ENCODE measurements at places on chromosomes 12 and 14.

GRCh38 chr14:54749180-54749579 is 153.4 kb downstream of the GCH1 start:
- no peak for DNase-seq

- no peak for DNase-seq
These were observed 106.5 kb downstream of the ZC3H14 start for GRCh38 chr14:88669346-88669745.

DNA sequence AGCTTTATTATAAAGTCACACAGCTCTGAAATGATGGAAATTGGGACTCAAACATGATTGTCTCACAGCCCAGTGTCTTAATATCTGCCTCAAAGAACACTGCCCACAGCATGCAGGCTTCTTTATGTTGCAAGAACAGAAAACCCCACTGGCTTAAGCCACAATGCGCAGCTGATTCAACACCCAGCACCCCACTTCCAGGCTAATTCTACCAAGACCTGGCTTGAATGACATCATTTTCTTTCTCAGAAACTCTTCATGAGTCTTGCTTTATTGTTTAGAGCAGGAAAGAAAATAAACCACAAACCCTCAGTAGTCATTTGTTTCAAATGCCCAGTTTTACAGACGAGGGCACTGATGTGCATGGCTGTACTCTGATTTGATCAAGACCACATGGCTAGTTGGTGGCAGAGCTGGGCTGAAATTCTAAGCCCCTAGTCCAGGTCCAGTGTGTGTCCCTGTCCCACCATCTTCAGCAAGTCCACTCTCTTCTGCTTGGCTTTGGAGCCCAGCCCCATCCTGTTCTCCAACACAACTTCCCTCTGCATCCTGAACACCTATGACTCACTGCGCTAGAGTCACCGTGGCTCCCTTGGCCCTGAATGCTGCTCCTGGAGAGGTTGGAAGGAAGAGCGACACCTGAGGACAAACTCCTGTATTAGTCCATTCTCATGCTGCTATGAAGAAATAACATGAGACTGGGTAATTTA is 50.3 kb upstream of the SRSF5 start:
- peak; percentile 86 for DNase-seq

- DNase-seq = no peak
These were observed 525.8 kb upstream of the FBXO33 start for GRCh38 chr14:39957987-39958386.

DNA sequence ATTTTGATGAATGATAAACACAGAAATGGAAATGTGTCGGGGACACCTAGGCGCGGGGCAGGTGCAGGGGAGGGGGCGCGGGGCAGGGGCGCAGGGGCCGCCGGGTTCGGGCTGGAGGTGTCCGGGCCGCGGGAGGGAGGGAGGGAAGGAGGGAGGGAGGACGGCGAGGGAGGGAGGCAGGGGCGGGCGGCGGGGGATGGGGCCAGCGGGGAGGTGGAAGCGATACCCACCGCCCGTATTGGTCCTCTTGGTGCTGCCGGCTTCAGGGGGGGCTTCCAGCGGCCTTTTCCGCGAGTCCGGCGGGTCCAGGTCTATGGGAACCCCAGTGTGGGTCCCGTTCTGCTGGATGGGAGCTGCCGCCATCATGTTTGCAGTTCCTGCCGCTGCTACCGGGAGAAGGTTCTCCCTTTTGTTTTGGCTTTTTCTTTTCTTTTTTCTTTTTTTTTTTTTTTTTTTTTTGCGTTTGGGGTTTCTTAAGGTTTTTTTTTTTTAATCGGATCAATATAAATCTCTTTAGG is 703 bp downstream of the NOVA1 start:
- no peak for DNase-seq

DNA sequence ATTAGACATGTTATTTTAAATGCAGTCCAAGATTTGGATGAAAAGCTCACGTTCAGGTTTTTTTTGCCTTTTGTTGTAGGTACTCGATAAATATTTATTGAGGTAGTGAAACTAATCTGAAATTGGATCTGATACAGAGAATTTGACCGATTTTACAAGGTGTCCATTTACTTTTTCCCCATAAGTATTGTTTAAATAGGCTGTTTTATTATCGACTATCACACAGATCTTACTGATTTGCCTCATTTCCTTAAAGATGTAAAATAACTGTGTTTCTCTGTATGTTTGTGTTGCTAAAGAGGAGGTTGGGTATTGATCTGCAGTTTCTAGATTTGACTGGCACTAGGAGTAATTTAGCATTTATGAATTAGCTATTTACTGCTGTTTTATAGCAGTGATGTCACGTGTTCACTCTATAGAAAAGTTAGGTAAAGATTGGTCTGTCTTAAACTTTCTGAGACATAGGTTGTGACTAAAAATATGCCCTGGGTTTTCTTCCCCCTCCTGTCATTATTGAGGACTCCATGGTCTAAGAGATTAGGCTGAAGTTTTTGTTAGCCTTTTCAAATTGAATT is 3.5 kb downstream of the RAP1B start:
- DNase-seq = no peak

GRCh38 chr12:19120795-19121194 is 8.7 kb upstream of the PLEKHA5 start:
- DNase-seq = peak; percentile 38

DNA sequence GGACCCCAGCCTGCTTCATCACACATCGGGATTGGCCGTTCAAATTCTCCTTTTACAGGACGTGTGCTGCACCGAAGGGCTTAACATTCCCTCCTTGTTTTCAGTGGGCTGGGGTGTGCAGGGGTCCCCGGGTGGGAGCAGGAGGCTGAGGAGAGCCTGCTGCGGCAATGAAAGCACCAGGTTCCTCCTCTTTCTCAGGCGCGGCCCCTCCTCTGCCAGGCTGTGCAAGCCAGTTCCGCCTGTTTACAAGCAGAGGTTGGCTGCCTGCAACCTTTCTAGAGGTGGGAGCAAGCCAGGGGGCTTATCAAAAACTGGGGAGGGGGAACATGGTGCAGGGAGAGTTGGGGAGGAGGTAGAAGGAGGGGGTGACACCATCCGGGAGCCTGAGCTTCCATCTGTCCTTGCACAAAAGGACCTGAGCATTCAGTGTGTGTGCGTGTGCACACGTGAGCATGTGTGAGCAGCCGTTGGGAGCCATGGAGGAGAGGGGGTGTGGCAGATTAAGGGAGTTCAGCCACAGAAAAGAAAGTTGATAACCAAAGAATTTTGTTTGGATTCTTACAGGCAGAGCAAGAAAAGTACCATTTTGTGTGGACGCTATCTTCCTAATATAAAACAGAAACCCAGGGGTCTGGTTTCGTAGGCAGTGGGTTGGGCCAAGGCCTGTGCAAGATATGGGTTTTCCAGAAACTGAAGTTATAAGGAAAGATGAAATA is 108.8 kb upstream of the RFLNA start:
- DNase-seq = no peak

DNA sequence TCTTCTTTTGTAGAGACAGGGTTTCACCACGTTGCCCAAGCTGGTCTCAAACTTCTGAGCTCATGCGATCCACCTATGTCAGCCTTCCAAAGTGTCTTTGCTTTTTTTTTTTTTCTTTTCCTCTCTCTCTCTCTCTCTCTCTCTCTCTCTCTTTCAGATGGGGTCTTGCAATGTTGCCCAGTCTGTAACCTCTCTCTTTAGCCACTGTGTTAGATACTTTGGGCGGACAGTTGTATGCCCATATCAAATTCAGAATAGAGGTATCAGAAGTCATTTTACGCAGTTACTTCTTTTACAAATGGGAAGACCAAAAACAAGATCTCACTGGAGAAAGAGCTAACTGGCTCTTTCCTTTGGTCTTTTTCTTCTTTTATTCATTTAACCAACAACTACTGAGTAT is 6.7 kb downstream of the HEBP1 start:
- DNase-seq = no peak

DNA sequence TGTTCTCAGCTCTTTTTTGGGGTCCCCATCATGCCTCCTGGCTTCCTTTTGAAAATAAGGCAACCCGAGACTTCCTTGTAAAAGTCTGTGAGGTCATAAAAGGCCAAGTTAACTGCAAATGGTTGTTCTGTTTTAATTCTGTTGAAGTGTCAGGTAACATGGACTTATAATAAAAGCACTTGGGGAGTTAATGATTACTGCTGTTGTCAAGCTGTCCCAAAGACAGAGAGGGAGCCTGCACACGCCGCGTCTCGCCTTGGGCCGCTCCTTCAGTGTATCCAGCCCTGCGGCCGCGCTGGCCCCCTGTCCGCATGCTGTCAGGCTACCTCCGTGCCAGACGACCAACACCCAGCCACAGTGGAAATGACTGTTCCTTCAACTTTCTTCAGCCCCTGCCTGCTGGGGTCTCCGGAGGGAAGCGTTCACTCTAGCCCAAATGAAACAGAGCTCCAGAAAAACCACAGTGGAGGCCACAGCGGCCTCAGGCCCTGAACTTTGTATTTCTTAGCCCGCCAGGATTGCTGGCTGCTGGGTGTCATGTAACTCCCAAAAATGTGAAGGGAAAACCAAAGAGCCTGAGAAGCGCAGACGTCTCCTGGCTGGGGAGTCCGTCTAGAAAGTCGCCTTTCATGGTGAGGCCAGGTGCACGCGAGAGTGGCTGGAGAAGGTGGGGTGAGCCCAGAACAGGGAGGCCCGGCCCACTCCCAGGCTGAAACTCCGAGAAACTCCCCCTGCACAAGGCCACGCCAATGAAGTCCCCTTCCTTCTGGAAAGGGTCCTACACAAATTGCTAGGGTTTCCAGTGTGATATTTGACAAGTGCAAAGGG is 189.1 kb downstream of the ZFP36L1 start:
- no peak for DNase-seq

DNA sequence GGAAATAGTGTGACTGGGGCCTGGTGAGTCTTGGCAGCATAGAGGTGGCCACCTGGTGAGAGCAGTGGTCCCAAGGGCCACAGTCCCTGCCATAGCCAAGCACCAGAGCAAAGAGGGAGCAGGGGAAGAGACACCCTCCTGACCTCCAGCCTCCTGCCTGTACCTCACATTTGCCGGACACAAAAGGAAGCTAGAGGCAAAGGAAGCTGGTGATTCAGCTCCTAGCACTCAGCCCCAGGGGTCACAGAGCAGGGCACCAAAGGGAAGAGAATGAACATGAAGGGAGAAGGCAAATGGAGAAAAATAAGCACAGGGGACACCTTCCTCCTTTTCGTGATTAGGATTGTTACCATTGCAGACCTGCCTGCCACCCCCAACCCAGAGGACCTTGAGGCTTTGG is 216.8 kb downstream of the ZFP36L1 start:
- peak; percentile 70 for DNase-seq

DNA sequence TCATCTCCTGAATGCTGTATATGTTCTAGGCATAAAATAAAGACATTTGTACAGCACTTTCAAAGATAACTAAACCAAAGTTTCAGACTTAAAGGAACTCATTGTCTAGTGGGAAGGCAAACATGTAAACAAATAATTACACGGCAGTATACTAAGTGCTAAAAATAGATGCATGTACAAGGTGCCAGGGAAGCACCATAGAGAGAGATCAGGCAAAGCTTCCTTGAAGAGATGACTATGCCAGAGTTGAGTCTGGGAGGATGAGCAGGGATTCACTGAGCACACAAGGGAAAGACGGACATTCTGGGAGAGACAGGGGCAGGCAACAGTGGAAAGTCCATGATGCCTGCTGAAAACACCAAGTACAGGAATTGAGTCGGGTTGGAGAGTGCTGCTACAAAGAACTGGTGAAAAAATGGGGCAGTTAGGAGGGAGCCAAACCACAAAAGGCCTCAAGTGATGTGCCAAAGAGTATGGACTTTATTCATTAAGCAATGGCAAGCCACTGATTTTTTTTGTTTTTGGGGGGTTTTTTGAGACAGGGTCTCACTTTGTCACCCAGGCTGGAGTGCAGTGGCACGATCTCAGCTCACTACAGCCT is 26.8 kb downstream of the ANKS1B start:
- DNase-seq = no peak

Measured in EL (cell line).